ENCODE measurements at places on chromosomes 7 and 10.

GRCh38 chr10:26528715-26529393 lies 90.7 kb downstream of the APBB1IP start:
- no peak for DNase-seq

- DNase-seq, result no peak
Observed at GRCh38 chr10:83935911-83936310, 203.4 kb upstream of the GHITM start.

GRCh38 chr10:31752170-31752569 lies 176.5 kb downstream of the ARHGAP12 start:
- DNase-seq, result no peak

DNA sequence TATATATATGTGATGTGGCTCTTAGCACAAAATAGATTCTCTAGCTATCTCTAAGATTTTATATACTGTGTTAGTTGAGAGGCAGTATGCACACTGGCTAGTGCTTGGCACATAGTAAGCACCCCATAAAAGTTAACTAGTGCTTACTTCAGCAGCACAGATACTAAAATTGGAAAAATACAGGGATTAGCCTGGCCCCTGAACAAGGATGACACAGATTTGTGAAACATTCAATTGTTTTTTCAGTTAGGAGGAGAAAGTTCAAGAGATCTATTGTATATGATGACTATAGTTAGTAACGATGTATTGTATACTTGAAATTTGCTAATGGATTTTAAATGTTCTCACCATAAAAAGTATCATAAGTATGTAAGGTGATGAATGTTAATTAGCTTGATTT lies 78.3 kb upstream of the LRRC17 start:
- no peak for DNase-seq
